Hematopoietic multipotent progenitor cell treated with erythropoietin and hydrocortisone succinate and interleukin-3 and kit ligand, for 6 days (in vitro differentiated cells): ENCODE measurements at places on chromosomes 16 and 17.

- peak; percentile 53 for DNase-seq
These were observed 21.1 kb downstream of the COX11 start for GRCh38 chr17:54947396-54947795.

DNA sequence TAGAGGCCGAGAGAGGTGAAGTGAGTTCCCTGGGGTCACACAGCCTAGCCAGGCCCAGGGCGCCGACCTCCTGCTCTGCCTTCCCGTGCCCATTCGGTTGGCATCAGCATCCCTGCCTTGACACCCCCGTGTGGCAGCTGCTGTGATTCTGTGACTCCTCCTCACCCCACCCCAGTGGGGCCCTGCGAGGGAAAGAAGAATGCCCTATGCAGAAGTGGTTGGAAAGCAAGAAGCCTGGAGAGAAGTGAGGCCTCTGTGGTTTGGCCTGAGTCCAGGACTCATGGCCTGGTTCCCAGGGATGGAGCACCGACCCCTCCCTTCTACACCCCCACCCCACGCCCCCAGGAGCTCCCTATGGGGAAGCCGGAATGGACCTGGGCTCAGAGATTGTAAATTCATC is 296.2 kb downstream of the SEC14L1 start:
- DNase-seq = peak; percentile 63

GRCh38 chr16:79202977-79203376 is 397.6 kb downstream of the MAF start:
- DNase-seq = no peak

GRCh38 chr16:79844603-79845002 is 244.1 kb upstream of the MAF start:
- DNase-seq = no peak

DNA sequence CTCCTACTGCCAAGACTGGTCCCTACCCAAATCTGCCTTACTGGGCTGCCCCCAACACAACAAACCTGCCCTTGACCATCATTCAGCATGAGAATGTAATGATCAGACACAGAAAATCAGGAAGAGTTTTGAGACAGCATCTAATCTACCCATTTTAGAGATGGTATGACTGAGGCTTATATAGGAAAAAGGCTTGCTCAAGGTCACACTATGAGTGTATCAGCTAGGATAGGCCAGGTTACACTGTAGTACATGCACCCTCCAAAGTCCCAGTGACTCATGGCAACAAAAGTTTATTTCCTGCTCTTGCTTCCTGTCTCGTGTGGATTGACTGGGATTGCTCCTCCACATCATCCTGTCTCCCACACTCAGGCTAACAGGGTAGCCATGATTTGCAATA is 27.9 kb downstream of the NLRC5 start:
- no peak for DNase-seq

DNA sequence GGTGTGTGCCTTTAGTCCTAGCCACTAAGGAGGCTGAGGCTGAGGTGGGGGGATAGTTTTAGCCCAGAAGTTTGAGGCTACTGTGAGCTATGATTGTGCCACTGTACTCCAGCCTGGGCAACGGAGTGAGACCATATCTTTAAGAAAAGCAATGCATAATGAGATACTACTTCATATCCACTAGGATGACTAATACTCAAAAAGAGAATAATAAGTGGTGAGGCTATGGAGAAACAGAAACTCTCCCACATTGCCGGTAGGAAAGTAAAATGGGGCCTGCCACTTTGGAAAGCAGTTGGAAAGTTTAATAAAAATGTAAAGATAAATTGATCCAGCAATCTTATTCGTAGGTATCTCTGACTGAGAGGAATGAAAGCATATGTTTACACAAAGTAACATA is 4.6 kb upstream of the NPIPB2 start:
- DNase-seq = no peak

- no peak for DNase-seq
These were observed 6.7 kb upstream of the MAP2K6 start for GRCh38 chr17:69407759-69408158.

DNA sequence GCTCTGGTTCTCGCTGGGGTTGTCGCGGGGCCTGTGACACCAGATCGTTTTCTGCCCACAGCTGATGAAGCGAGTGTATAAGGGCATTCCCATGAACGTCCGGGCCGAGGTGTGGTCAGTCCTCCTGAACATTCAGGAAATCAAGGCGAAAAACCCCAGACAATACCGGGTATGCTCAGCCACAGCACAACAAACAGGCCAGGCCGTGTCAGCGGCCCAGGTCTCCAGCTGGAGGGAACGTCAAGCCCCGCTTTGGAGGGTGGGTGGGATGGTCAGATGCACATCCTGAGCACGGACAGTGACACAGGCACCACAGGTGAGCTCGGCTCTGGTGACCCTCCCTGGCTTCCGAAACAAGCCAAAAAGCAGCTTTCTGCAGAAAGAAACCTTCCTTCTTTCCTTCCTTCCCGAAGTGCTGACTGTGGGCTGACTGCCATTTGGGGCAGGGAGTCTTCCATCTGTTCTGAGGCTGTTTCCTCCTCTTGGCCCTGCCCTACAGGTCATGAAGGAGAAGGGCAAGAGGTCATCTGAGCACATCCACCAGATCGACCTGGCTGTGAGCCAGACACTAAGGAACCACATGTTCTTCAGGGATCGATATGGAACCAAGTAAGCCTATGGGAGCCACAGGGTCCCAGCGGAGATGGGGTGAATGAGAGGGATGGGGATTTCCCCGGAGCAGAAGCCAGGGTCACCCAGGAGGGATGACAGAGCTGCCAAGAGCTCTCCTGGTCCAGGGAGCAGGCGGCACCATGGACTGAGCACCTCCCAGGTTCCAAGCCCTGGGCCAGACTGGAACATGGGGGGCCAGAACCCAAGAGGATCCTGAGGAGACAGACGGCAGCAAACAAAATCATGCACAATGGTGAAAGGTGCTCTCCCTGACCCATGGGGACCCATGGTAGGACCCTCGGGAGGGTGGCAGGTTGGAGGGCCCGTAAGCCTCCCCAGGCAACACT is 79.4 kb downstream of the GOSR1 start:
- DNase-seq = no peak

- DNase-seq = peak; percentile 90
These were observed 5.0 kb downstream of the CORO6 start for GRCh38 chr17:29617481-29618271.

- no peak for DNase-seq
These were observed 71.8 kb downstream of the IRX5 start for GRCh38 chr16:55002419-55002818.

- DNase-seq = no peak
These were observed 800 bp downstream of the PLEKHH3 start for GRCh38 chr17:42675965-42676423.

- DNase-seq = no peak
These were observed 104.9 kb upstream of the TBX2 start for GRCh38 chr17:61294777-61295176.

- no peak for DNase-seq
These were observed 673.8 kb downstream of the WWOX start for GRCh38 chr16:78773291-78773702.

- peak; percentile 35 for DNase-seq
These were observed 24.9 kb downstream of the KCNJ16 start for GRCh38 chr17:70099884-70100283.

- DNase-seq = no peak
These were observed 45.4 kb downstream of the SEC14L1 start for GRCh38 chr17:77186141-77186604.

DNA sequence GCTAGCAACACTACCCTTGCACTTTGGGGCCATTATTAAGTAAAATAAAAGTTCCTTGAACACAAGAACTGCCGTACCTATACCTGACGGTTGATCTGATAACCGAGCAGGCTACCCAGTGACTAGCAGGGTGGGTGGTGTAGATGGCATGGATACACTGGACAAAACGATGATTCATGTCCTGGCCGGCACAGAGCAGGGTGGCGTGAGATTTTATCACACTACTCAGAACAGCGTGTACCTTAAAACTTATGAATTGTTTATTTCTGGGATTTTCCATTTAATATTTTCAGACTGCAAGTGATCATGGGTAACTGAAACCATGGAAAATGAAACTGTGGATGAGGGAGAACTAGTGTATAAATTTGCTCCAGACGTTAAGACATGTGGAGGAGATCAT is 41.0 kb upstream of the MSI2 start:
- DNase-seq = peak; percentile 48

DNA sequence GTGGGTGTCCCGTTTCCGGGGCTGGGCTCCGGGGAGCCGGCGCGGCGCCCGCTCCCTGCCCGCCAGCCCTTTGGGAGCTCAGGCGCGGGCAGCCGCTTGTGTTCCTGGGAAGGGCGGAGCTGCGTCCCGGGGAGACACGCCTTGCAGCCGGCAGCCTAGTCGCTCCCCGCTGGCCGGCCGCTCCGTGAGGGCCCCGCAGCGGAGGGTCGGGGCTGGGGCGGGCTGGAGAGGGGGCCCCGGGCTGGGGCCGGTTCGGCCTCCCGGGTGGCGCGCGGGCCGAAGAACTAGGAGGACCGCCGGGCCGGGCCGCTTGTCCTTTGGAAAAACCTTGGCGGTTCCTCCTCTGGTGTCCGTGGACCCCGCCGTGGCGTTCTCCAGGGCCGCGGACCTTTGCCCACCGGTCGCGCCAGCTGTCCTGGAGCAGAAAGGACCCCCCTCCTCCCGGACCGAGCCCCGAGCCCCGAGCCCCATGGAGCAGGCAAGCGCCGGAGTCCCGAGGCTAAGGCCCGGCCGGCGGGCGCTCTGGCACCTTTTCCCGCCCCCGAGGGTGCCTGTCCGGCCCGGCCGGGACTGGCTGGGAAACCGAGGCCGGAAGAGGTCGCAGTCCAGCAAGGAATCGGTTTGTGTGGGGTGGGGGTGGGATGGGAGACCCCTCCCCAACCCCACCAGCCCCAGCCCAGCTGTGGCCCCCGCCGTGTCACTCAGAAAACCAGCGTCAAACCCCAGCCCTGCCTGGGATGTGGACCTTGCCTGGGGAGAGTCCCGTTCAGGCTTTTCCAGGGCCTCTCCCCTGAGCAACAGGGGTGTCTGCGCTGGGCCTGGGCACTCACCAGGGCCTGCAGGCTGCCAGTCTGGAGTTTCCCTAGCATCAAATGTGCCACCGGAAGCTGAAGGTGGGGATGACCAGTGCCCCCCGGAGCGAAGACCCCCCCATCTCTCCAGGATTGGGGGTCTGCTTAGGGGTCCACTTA is 6.8 kb upstream of the TBC1D3B start:
- peak; percentile 79 for DNase-seq

GRCh38 chr17:37761059-37761458 is 16.2 kb upstream of the HNF1B start:
- no peak for DNase-seq

- DNase-seq = no peak
These were observed 103.5 kb upstream of the KIF2B start for GRCh38 chr17:53719229-53719628.

DNA sequence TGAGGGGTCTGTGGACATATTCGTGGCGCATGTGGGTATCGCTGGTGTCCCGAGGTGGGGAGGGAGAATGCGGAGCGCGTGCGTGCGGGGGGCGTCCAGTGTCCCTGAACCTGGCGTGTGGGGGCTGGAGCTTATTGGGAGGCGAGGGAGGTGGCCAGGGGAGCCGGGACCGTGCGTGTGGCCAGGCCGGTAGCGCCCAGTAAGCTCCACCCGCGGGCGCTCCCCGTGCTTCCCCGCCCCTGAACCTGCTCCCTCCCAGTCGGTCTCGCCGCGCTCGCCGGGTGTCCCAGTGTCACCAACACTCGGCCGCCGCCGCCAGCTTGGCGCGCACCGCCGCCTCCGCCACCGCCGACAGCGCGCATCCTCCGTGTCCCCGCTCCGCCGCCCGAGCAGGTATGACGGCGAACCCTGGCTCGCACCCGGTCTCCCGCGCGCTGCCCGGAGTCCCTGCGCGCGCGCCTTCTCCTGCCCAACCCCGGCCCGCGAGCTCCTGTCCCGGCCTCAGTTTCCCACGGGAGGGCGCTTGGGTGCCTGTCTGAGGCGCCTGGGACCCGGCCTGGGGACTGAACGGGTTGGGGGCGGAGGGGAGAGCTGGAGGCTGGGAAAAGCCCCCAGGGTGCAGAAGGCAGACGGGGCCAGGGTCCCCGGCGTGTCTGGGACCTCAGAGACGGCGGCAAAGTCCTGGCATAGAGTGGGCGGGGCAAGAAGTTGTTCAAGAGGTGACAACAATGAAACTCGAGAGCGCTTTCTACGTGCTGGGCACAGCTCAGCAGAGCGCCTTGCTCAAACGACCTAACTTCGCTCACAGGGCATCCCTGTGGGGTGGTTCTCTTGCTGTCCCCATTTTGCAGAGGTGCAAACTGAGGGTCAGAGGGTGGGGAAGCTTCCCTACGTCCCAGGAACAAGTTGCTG is at the start of gene SCNN1B:
TSS of gene SCNN1B (plus strand) at position 258 of the 912 bp plus-strand sequence. CDS start 46,298 bp downstream, outside the sequence.
- DNase-seq = no peak

- DNase-seq = no peak
These were observed 121.5 kb downstream of the WSCD1 start for GRCh38 chr17:6191405-6192324.

DNA sequence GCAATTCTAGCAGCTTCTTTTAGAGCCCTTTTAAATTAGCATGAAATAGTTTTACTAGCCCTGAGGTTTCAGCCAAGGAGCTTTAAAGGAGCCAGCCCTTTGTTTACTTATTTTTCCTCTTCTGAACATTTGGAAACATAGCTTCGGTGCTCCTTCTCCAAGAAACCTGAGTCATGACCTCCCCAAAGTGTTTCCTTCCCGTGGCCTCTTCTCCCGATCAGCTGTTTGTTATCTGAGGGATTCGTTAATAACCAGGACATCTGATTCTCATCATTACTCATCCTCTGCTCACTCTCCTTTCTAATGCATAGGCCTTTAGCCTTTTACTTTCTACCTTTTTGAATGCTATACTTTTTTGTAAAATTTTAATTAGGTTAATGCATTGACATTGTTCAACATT is 204.5 kb downstream of the WWOX start:
- no peak for DNase-seq

DNA sequence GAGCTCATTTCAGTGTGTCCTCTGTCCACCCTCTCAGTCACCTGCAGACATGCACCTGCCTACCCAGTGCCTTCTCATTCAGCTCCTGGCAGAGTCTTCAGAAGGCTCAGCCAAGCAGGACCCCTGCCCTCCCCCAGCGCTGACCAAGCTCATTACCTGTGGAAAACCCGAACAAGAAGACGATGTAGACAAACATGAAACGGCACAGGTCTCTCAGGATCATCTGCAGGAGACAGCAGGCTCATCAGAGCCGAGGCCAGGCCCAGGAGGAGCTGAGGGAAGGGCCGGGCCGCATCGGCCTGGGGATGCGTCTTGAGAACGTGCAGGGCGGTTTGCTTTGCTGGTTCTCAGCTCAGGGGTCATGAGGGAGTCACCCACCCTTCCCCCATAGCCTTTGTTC is 19.4 kb upstream of the TRPV3 start:
- no peak for DNase-seq

DNA sequence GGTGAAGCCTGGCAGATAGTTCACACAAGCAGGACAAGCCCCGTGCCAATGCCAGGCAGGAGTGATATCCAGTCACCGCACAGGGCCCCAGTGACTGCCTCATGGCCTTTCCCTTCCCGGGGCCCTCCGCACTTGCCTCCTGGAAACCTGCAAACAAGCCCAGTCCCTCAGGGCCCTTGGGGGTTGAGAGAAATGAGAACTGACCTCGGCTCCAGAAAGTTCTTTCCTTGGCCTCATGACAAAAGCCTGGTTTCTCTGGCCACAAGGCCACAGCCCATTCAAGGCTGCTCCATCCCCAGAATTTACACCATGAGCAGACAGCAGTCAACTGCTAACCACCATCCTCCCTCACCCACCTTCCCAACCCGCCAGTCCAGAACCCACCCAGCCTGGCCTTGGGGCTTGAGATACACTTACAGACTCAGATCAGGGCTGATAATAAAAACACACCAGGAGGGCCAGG is 77.6 kb downstream of the CCDC182 start:
- DNase-seq = no peak

GRCh38 chr17:45146890-45147580 is 1.2 kb upstream of the HEXIM1 start:
- DNase-seq = peak; percentile 90

GRCh38 chr16:67563708-67564468 is 1.6 kb downstream of the CTCF start:
- DNase-seq = peak; percentile 74
